ENCODE measurements at places on chromosomes 4 and X.

DNA sequence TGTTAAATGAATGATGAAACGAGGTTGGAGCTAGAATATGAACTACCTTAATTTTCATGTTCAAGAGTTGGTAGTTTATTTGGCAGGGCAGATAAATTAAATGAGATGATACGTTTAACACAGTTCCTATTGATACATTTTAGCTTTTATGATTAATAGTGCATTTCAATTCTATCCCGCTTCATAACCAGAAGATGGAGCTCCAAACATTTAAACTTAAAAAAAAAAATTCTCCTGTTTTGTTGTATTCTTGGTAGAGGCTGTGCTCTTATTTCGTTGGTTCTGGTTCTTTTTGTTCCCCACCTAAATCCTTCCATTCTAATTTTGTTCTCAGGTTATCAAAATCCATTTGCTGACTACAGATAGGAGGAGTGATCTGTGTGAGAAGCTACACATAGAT, 71.8 kb upstream of the PTPN13 start:
- DNase-seq = no peak

GRCh38 chr4:184097241-184097605, 120.5 kb downstream of the ENPP6 start:
- no peak for DNase-seq

- DNase-seq = no peak
Measured at GRCh38 chr4:52198294-52198693, 147.2 kb downstream of the SPATA18 start.

GRCh38 chr4:5120468-5120867, 69.2 kb downstream of the STK32B start:
- no peak for DNase-seq

GRCh38 chr4:103375278-103375677, 177.1 kb upstream of the CENPE start:
- no peak for DNase-seq

GRCh38 chrX:138745196-138745595, 33.7 kb upstream of the FGF13 start:
- peak; percentile 61 for DNase-seq

DNA sequence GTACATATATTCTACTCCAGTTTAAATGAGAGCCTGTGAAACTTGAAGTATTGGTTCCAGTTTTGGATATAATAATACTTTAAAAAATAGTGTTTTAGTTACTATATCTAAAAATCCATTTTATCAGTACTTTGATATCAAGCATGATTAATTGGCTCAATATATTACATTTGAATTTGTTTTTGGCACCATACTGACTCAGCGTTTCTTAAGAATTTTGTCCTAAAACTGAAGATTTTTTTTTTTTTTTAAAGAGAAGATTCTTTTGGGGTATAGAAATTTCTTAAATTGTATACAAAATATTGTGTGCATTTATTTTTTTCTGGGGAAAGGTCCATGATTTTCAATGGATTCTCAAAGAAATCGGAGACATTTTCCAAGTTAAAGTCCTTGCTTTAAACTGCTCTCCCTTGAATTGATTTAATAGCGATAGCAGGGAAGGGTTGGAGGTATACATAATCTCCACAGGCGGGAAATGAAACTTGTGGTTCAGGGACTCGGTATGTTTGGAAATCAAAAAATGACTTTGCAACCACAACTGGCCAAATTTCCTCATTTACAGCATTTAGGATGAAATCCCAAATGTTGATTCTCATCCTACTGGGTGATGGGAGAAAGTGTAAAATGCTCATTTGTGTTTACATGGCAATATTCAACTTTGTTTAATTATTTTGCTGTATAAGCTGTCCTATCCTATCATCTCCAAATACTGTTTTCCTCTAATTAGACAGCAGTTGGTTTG, 62.3 kb downstream of the TMA16 start:
- no peak for DNase-seq

DNA sequence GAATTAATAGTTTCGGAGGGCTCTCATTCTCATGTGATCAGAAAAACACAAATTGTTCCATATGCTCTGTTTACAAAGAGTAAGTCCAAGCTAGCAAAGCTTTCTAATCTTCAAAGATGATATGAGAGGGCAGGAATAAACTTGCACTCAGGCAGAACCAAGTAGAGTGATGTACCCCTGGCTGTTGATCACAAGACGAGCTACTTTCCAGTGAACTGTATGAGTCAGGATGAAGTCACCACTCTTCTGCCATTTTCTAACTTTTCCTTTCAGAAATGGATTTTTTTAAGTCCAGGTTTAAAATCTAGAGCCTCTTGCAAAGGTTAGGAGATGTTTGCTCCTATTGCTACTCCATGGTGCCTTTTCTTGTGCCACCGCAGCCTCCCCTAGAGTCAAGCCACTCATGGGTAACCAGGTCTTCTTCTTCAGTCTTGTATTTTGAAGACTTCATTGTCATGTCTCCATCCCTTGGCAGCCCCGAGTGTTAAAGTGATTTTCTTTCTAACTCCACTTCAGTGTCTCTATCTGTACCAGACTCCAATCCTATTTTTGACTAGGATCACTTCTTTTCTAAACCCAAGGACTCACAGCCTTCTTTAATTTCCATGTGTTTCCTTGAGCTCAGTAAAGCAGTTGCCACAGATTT, 171.9 kb upstream of the GALNT7 start:
- DNase-seq = no peak

GRCh38 chr4:34183926-34184325, 2060.4 kb downstream of the ARAP2 start:
- no peak for DNase-seq

DNA sequence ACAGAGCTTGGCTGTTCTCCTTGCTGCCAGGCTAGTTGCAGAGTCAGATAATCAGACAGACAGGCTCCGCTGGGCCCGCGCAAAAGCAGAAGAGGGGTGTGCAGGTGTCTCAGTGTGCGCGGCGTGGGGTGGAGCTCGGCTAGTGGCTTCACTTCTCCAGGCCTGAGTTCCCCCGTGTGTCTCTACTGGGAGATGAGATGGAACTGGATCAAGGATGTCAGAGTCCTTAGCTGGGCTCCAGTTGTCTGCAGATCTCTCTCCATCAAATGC, 21.1 kb downstream of the HTRA3 start:
- no peak for DNase-seq
